Stimulated activated CD8-positive, alpha-beta memory T cell treated with anti-CD3 and anti-CD28 coated beads, Interleukin-2, amount 100 ng/mL, for 48 hours (primary cell): ENCODE measurements at places on chromosomes 4 and X.

GRCh38 chr4:151147000-151147399 is 47.6 kb downstream of the RPS3A start:
- DNase-seq, result no peak

DNA sequence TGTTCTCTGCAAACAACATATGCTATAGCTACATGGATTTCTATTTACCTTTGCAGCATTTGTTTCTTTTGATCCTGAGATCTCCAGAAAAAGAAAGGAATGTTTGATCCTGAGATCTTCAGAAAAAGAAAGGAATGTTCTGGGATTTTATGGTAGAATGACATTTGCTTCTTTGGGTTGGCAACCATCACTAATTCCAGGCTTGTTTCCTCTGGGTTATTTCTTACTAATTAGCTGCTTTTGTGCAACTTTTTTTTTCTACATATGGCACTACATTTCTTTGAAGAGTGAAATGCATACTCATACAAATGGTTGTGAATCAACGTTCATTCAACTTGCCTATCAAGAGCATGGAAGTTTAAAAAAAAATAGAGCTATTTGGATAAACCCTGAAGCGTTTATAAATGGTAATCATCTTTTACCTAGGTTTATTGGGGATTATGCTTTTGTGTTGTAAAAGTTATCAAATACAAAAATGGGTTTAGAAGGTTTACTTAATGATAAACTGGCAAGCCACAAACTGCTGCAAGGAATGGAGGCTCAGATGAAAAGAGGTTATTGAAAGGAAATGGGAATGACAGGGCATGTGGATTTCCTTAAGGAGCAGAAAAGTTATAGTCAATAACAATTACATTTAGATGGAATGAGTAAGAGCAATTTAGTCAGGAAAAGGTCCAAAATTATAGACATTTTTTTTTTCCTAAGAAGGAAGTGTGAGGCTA is 95.6 kb upstream of the PCDH18 start:
- no peak for DNase-seq

DNA sequence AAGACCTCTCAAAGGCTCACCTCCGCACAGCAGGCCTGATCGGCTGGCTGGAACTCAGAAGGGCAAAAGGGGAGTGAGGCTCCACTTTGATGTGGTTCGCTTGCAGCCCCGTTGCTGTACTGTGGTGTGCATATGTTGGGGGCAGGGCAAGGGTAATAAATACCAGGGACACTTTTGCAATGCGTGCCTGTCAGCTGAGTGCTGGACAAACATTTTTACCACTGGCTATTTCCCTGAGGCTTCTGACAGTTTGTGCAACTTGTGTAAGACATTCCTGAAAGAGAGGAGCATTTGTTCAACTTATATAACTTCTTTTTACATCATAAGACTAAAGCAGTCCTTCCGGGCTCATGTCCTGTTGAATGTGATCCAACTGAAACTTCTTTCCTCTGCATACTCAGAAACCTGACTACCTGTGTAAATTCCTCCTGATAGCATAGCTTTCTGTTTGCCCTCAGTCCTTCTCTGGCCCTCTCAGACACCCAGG is 82.3 kb downstream of the SPRY1 start:
- no peak for DNase-seq

- no peak for DNase-seq
Measured at GRCh38 chrX:50596056-50596455, 125.4 kb upstream of the DGKK start.

DNA sequence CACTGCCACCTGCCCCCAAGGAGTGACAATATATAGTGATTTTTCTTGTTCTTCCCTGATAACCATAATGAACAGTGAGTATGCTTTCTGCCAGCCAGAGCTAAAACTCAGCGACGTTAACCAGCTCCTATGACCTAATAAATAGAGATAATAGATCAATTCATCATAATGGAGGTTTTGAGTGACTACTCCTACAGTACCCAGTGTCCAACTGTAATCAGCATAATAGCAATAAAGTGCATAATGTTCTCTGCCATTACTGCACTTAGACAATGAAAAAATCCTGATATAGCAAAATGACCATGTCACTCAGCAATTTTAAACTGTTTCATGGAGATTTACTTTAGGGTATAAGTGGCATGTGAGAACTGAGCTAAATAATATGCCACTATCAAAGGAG is 20.7 kb upstream of the TXLNG start:
- DNase-seq, result no peak

- no peak for DNase-seq
Measured at GRCh38 chr4:164207460-164207859, 546.5 kb upstream of the SMIM31 start.

DNA sequence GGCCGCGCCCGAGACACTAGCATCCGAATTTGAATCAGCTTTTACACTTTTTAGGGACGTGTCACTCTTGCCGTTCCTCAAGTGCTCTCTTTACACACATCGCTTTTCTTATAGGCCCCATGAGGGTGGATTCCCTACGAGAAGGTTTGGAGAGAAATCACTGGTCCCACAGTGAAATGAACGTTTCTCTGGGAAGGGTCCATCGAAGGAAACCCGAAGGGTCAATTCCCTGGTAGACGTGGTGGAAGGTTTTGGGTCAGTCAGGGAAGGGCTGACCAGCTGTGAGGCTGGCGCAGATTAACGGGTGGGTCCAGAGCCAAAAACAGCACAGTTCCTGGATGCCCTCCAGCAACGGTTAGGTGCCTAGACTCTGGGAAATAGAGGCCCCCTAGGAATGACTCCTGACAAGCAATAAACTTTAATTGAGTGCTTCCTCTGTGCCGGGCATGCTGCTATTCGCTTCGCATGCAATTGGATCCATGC is 35.9 kb downstream of the ETDC start:
- no peak for DNase-seq

GRCh38 chr4:6880691-6881090 is 28.9 kb upstream of the TBC1D14 start:
- DNase-seq, result no peak

GRCh38 chr4:151114986-151115385 is 15.6 kb downstream of the RPS3A start:
- DNase-seq, result no peak

DNA sequence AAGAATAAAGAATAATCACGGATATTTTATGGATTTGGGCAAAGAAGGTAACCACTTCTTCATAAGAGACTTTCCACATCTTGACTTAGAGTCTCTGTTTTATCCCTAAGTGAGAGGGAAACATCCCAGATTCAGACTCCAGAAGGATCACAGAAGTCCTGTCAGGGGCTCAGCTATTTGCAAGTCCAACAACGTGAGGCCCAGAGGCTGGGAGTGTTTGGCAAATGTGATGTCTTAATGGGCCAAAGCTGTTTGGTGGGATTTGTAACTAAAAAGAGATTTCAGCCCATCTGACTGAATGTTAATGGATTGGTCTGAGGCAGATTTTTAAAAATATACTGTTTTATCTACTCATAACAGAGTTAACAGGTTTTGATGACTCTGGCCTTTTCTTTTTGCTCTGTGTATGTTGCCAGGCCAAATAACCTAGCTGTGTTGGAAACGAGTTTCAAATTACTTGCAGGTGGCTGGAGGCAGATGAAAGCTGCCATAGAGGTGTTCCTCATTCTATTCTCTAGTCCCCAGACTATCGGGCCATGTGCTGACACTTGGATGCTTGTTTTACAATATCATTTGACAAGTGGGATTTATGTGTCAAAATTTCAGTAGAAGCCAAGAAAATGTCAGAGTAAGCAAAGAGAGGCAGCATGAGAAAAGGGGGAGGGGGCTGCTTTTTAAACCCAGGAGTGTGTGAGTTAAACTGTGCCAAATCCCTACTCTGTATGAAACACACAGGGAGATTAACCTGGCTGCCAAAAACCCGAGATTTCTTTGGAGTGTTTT is 330.9 kb downstream of the DCHS2 start:
- DNase-seq, result no peak

DNA sequence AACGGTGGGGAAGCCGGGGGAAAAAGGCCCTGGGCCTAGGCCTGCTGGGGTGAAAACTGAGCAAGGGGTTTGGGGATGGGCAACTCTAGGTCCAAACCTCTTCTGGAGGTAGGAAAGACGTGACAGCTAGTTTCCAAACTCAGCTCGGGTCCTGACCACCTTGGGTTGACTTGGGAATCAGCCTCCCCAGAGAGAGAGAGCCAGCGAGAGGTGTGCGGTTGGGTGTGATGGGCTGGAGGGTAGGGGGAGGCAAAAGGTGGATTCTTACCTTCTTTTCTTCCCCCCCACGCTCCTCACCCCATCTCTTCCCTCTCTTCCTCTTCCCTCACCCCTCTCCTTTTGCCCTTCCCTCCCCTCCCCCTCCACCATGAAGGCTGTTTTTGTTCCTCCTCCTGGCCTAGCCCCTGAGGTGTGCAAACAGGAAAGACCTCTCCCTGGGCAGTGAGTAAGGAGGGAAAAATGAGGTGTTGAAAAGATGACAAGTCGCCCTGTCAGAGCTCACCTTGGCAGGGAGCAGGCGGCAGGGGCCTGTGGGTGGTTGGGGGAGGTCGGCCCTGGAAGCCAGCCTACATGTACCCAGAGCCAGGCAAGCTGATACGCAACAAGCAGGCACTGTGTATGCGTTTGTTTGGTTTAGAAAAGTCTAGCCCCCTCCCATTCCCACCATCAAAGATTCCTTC is 14.8 kb downstream of the PJA1 start:
- no peak for DNase-seq

DNA sequence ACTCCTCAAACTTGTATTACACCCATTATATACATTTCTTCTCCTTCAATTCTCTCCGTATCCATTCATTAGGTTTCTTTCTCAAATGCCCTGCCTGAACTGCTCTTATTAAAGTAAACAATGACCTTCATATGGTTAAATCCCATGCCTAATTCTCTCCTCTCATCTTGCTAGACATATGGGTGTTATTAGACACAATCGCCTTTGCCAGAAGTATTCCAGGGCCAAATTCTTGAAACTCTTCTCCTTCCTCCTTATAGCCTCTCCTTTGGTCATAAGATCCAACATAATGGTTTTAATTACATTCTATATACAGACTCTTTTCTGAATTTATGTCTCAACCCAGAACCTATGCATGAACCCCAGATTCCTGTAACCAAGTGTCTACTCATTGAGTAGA is 4.8 kb downstream of the ANXA10 start:
- DNase-seq, result no peak

- DNase-seq, result no peak
Measured at GRCh38 chrX:33336783-33337182, 125.4 kb upstream of the DMD start.

GRCh38 chr4:79854856-79855502 is 218.1 kb downstream of the ANTXR2 start:
- DNase-seq, result no peak

DNA sequence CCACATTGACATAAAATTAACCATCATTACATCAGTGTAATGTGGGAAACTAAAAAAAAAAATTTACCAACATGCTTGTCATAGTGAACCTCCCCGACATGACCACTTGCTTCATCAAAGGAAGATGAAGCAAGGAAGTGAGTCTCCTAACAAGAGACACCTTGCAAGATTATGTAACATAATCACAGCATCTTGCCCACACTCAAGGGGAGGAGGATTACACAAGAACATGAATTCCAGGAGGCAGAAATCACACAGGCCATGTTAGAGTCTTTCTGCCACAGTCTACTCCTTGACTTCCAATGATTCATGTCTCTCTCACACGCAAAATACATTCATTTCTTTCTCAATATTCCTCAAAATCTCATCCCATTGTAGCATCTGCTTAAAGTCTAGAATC is 93.3 kb downstream of the AKAP4 start:
- DNase-seq, result no peak

- DNase-seq, result no peak
Measured at GRCh38 chr4:40526741-40527140, 102.9 kb downstream of the RBM47 start.

GRCh38 chrX:23819385-23820234 is 36.6 kb downstream of the SAT1 start:
- DNase-seq, result no peak

- no peak for DNase-seq
Measured at GRCh38 chr4:54107951-54108748, 8.2 kb downstream of the GSX2 start.

DNA sequence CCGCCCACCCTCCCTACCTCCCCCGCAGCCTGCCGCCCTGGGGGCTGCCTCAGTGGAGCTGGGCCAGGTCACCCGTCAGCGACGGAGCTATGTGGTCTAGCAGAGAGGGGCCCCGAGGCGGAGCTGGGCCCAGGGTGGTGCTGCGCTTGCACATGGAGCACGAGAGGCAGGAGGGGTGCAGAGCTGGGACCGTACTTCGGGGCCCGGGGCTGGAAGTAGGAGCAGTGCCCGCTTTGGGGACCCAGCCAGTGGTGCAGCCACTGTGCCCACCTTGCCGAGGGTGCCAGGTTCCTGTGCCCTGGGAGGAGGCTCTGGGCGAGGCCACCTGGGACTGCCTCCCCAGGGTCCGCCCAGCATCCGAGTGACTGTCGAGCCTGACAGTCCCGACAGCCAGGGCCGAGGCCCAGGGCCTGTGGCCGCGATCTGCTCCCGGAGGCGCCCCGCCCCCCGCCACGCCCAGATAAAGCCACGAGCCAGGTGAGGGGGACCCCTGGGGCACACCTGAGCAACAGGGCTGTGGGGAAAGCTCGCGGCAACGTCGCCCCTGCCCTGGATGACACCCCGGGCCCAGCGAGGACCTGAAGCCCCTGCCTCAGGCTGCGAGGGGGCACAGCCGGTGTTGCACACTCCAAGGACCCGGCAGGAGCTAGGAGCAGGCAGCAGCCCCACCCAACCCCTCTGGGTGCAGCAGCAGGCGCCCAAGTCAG is 117.5 kb downstream of the DNAAF6 start:
- no peak for DNase-seq

DNA sequence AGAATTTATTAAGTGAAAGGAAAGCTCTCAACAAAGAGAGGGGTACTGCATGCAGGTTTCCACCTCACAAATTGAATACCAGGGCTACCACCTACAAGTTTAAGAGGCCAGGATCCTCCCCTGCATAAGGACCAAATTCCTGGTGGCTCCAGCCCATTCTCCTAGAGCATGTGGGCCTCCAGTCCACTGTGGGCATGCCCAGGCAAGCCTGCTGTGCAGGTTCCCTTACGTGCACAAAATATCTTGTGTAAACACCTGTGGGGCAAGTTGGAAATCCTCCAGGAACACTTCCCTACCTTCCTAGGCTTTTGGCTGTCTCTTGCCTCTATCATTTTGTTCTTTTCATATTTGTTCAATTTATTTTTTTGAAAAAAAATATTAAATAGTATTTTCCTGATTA is 724.3 kb downstream of the ARAP2 start:
- DNase-seq, result no peak

DNA sequence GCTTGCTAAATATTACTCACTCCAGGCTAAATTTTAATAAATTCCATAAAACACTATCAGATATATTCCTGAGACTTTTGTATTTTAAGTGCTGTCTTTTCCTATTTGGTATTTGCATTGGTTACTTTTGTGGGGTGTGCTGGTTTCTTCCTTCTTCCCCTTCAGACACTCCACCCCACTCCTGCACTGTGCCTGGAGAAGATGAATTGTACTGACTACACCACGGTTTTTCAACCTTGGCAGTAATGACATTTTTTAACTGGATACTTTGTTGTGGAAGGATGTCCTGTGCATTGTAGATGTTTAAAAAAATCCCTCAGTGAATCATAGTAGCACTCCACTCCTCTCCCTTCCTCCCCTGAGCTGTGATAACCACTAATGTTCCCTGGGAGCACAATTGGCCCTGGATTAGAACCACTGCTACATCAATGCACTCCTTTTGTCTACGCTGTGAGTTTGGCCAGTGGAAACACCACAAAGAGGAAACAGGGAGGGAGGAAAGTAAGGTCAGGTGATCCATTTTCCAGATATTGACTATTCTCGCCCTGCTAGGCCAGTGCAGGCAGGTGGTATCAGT is 36.3 kb downstream of the SNCA start:
- DNase-seq, result no peak

GRCh38 chr4:103098341-103098740 is 1.3 kb downstream of the BDH2 start:
- DNase-seq, result no peak
